ENCODE measurements at places on chromosomes 1 and 21. TPM values are rescaled to one million over a fixed set of nuclear protein-coding genes. Genes with fewer than 3 reads are reported as not detected.

DNA sequence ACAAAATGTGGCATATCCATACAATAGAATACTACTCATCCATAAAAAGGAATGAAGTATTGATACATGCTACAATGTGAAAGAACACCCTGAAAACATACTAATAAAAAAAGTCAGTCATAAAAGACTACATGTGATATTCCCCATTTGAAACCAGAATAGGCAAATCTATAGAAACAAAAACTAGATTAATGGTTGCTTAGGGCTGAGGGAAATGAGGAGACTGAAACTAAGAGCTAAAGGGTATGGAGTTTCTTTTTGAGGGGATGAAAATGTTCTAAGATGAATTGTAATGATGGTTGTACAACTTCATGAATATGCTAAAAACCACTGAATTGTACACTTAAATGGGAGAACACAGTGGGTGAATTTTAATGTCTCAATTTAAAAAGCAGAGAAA lies 50.9 kb downstream of the ACBD6 start:
- no peak for DNase-seq

DNA sequence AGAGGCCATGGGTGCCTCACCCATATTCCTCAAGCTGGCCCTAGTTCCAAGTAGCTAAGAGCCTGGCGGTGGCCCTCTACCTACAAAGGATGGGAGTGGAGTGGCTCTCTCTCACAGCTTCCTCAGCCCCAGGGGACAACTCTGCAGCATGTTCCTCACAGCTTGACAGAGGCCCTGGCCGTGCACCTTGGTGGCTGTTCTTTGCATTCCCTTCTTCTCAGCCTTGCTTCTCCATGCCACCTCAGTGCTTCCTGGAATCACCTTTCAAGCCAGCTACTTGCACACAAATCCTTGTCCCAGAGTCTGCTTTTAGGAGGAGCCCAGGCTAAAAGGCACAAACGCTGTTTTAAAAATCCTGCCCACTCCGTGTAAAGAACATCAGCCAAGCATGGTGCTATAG lies 69.0 kb upstream of the DIRAS3 start:
- no peak for DNase-seq

GRCh38 chr1:77378723-77379535 lies 97.1 kb downstream of the AK5 start:
- no peak for DNase-seq

- no peak for DNase-seq
These were observed 47.4 kb downstream of the ALG6 start for GRCh38 chr1:63414691-63415365.

- DNase-seq = no peak
These were observed 63.4 kb downstream of the MAGI3 start for GRCh38 chr1:113453771-113454083.

- no peak for DNase-seq
These were observed 12.0 kb downstream of the HMGB4 start for GRCh38 chr1:33875862-33876261.

GRCh38 chr1:230746617-230747016 lies 571 bp upstream of the CAPN9 start:
- no peak for DNase-seq

- no peak for DNase-seq
These were observed 1285.8 kb upstream of the NCAM2 start for GRCh38 chr21:19712441-19712840.

GRCh38 chr1:239952348-239953308 lies 139.1 kb upstream of the FMN2 start:
- DNase-seq = no peak

The TDRD5 gene
- 0.06 TPM for total RNA-seq

The RIIAD1 gene
- not detected for total RNA-seq

The ERICH3 gene
- 0.14 TPM for total RNA-seq

The DMBX1 gene
- total RNA-seq = not detected

The RXRG gene
- total RNA-seq = not detected

The LEMD1 gene
- total RNA-seq = 0.52 TPM

All from epithelial cell of proximal tubule (primary cell).